ENCODE measurements at places on chromosomes 11 and 22.

DNA sequence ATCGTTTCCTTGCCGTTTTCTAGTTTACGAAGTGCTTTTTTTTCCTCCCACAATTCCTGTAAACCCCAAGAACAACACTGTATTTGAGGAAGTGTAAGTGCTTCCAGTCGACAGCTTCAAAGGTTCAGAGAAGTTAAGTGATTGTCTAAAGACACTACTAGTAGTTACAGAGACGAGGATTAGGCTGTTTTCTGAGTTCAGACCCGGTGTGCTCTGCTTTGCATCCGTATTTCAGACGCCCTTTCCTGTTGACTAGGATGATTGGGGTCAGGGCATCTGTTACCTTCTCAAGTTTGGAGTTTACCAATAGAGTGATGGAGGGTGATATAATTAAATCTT is 430 bp downstream of the CLP1 start:
- DNase-seq: no peak

GRCh38 chr11:79371724-79372123 is 69.1 kb downstream of the TENM4 start:
- no peak for DNase-seq

GRCh38 chr11:130839981-130840666 is 76.2 kb downstream of the SNX19 start:
- DNase-seq: no peak

DNA sequence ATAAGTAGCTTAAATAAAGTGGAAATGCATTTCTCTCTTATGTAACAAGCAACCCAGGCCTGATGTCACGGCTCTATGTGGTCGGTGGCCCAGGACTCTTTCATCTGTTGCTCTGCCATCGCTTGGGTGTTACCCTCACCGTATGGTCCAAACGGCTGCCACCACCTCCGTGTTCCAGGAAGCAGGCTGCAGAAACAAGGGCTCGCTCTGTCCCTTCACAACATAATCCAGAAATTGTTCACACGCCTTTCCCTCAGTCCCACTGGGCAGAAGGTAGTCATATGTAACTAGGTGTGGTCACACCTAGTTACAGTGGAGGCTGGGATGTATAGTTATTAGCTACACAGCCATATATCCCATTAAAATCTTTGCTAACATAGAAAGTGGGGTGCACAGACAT is 421.0 kb downstream of the SOX6 start:
- no peak for DNase-seq

DNA sequence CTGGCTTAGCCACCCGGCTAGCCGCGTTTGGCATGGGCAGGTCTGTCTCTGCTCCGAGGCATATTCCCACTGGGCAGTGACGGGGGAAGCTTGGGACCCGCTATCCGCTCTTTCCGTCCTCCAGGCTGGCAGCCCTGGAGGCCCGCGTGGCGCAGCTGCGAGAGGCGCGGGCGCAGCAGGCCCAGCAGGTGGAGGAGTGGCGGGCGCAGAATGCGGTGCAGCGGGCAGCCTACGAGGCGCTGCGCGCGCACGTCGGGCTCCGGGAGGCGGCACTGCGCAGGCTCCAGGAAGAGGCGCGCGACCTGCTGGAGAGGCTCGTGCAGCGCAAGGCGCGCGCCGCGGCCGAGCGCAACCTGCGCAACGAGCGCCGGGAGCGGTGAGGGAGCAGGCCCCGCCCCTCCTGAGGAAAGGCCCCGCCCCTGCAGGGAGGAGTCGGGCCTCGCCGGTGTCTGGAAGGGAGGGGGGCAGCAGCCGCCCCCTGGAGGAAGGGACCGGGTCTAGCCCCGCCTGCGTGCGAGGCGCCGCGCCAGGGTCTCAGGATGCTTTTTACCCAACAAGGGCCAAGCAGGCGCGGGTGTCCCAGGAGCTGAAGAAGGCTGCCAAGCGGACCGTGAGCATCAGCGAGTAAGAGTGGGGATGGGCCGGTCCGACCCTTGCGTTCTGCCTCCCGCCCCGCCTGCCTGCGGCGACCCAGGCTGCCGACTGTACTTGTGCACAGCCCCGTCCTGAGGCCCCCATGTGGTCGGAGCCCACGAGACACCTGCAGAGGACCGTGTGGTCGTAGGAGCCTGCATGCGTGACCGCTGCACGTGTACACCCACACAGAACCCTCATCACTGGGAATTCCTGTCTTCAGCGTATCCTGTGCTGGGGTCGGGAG is 7.9 kb downstream of the ATG16L2 start:
- peak; percentile 90 for DNase-seq

DNA sequence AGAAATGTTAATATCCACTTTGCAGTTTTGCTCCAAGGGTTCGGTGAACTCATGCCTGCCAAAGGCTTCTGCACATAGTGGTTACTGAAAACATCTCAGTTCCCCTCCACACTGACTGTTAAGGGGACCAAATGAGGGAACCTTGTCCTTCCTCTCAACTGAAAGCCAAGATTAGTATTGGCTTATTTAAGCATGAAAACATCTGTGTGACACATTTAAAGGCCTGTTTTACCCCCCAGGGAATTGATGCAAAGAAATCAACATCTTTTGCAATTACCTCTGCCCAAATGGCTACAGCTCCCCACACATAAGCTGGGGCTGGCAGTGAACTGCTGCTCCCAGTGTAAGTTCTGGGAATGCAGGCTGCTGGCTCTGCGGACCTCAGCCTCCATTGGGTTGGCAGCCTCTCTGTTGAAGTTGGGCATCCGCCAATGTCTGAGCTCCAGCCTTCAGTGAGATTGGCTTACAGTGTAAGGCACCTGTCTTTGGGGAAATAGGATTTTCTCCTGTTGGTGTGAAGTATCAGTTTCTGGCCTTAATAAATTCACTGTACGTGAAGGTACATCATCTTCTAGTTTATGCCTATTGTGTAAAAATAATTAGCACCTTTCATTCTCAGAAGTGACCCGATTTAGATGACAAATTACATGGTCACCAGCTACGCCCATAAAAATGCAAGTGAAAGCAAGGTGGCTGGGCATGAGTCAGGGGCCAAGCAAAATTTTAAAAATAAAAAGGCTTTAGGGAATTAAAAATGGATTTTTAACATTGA is 213.4 kb upstream of the SYN3 start:
- no peak for DNase-seq

DNA sequence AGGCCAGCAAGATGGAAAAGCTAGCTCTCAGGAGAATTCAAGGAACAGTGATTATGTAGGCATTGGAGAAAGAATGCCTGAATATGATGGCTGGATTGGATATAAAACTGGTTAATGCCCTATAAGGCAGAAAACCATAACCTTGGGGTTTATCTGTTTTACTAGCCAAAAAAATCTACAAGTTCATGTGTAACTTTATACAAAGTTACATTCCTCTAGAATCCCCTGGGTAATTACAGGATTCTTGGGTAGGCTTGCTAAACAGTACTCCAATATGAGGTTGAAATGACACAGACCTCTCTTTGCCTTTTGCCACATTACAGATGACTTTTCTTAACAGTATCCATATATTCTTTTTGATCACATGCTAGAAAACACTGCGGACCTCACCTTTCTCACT is 26.0 kb downstream of the TSPAN18 start:
- DNase-seq: no peak

DNA sequence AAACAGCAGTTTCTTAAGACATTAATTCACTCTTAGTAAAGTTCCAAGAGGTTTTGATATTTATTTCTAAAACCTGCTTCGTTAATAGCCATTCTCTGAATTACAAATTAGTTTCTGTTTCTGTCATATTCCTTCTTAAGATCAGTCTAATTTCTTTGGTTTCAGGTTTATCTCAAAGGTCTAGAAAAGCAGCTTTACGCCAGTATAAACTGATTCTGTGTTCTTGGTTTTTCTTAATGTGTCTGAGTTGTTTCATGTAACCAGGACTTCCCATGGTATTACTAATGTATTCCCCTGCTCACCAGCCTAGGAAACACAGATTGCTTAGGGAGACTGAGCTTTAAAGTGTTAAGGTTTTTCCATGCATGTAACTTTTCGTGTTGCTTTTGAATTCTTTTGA is 6.8 kb upstream of the ACY3 start:
- DNase-seq: no peak

DNA sequence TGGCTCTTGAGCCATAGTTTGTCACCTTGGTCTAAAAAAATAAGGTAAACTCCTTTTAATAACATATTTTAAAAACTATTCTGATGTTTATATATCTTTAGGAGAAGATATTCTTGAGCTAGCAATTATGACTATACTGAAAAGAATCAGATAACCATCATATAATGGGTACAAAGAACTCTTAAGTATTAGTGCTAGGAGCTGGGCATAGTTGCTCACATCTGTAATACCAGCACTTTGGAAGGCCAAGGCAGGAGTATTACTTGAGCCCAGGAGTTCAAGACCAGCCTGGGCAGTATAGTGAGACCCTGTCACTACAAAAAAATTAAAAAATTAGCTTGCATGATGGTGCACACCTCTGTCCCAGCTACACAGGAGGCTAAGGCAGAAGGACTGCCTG is 54.0 kb upstream of the B3GNT6 start:
- no peak for DNase-seq

GRCh38 chr11:87425943-87426342 is 388.2 kb downstream of the TMEM135 start:
- DNase-seq: no peak

- no peak for DNase-seq
These were observed 13.7 kb downstream of the ROBO3 start for GRCh38 chr11:124878759-124879492.

- no peak for DNase-seq
These were observed 611.6 kb upstream of the CADM1 start for GRCh38 chr11:116115801-116116200.

DNA sequence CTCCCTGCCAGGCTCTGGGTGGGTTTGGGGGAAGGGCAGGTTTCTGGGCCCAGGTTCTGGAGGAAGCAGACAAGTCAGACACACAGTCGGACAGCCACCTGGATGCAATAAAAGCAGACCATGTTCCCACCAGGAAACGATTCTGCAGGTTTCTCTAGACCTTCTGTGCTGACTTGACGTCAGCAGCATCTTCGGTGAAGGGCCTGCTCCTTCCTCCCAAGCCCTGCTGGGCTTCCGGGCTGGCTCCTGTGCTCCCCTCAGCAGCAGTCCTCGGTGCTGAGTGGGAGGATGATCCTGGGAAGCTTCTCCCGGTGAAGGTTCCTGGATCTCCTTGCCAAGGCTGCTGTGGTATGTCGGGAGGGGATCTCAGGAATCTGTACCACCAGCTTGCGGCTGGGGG is 240.0 kb downstream of the GRIK4 start:
- DNase-seq: no peak

GRCh38 chr22:48555606-48556005 is 1272.1 kb downstream of the BRD1 start:
- DNase-seq: no peak

DNA sequence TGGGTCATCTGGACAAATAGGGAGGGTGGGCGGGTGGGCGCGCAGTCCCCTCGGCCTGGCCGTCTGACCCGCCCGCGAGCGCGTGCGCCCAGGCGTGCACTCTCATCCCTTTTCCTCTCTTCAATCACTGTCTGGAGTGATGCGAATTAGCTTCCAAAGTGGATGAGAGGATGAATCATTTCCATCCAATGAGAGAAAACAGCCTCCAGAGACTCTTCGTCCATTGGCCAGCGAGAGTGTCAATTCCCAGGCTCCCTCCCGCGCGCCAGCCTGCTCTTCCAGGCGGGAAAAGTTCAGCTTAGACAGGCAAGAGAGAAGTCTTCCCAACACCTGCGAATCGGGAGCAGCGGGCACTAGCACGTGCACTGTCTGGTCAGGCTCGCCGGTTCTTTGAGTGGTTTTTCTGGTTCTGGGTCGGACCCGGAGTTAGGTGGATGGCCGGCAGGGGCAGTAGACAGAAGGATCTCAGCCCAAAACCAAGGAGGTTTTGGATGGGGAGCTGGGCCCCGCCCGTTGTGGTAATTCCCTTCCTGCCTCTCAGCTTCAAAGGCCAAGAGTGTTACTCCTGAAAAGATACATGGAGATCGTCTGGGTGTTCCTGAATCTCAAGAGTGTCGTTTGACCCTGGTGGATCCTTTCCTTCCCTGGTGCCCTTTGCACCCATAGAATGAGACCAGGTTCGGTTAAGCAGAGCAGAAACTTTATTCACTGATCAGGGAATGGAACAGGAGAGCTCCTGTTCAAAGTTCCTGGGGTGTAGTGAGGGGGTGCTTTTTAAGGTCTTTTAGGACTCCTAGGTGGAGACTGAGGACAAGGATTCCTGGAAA is 33.4 kb upstream of the GLYATL1 start:
- no peak for DNase-seq

DNA sequence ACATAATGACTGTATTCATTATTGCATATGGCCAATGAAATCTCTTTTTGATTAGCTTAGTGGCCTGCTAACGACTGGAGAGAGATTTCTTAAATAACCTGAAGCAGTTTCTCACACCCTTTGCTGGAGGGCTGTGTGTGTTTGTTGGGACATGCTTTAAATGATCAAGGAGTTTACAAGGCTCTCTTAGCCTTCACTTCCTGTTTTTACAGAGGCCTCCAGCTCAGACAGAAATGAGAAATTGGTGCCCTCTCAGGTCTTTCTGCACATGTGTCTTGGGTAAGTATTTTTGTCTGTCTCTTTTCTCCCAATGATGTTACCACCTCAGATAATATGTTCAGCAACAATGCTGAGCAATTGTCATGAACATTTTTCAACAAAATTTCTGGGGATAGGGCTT is 884.4 kb upstream of the CNTN5 start:
- no peak for DNase-seq

DNA sequence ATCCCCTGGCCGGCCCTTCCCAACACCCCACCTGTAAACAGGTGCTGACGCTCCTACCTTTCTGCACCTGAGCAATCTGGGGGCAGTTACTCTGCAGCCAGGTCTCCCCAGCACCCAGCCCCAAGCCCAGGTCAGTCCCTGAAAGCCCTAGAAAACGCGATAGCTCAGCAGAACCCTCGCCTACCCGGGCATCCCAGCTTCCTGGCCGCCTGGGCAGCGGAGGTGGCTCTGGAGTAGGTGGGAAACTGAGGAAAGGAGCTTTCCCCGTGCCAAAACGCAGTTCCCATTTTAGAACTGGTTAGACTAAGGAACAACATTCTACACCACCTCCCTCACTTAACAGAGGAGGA is 445 bp downstream of the SYTL2 start:
- DNase-seq: peak; percentile 24

DNA sequence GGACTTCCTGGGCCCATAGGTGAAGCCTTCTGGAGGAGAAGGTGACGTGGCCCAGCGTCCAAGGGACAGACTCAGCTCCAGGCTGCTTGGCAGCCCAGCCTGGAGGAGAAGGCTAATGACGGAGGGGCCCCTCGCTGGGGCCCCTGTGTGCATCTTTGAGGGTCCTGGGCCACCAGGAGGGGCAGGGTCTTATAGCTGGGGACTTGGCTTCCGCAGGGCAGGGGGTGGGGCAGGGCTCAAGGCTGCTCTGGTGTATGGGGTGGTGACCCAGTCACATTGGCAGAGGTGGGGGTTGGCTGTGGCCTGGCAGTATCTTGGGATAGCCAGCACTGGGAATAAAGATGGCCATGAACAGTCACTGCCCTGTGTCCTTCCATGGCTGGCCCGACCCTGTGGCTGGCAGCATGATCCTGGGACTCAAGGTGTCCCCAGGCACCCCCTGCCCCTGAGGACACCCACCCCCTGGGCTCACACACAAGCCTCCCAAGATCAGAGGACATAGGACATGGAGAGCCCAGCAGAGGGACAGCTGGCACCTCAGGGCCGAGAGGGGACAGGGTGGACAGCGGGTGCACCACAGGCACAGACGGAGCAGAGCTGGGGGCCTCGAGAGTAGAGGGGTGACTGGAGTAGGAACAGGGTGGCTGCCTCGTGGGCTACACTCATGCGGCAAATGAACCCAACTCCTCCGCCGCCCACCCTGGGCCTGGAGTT is 10.1 kb downstream of the SIGIRR start:
- DNase-seq: no peak

GRCh38 chr22:23767673-23768548 is at the start of gene CHCHD10:
Gene CHCHD10, minus strand, starts transcription at chr22:23767972. Its CDS starts 98 bp downstream, at chr22:23767874.
- peak; percentile 83 for DNase-seq
